ENCODE measurements at places on chromosomes 13 and 19.

DNA sequence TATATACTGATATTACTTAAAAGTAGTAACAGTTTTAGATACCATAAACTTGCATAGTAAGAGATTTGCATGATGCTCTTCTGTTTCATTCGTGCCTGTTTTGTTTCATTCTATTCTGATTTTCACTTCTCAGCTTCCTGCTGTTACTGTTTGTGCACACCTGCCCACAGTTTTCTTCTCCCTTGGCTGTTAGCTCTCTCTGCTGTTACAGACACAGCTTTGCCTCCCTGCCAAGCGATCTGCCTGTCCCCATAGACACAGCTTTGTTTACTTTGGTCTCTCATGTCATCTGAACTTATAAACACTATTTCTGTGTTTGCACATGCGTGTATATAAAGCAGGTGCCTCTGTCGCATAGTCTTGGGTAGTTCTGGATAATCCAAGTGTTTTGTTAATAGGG is 21.4 kb upstream of the UPF3A start:
- DNase-seq: no peak

- DNase-seq: peak; percentile 98
Measured at GRCh38 chr19:14006766-14007562, 844 bp upstream of the RFX1 start.

DNA sequence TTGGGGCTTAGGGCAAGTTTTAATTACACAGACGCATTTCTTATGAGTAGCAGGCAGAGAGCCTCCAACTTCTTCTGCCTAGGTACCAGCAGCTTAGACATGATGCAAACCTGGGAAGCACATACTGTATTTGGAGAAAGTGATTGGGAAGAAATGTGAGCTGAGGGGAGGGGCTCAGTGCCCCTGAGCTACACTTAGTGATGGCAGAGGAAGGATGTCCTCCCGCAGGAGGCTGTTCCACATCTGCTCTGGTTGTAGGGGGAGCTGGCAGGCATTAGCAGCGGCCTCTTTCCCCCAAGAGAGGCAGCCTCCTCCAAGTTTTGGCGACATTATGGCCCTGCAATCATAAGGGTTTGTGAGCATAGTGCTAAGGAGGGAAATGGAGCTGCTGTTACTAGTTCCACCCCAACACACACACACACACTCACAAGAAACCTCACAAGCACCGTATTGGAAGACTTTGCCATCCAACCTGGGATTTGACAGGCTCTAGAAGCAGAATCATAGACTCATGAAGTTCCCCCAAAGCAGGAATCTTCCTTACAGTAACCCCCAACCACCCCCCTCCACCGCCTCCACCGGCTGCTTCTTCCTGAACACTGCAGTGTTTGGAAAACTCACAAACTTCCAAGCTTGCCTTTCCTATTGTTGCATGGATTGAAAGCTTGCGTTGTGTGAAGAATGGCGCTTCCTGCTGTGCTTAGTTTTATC is 3.3 kb downstream of the ALOX5AP start:
- peak; percentile 37 for DNase-seq

DNA sequence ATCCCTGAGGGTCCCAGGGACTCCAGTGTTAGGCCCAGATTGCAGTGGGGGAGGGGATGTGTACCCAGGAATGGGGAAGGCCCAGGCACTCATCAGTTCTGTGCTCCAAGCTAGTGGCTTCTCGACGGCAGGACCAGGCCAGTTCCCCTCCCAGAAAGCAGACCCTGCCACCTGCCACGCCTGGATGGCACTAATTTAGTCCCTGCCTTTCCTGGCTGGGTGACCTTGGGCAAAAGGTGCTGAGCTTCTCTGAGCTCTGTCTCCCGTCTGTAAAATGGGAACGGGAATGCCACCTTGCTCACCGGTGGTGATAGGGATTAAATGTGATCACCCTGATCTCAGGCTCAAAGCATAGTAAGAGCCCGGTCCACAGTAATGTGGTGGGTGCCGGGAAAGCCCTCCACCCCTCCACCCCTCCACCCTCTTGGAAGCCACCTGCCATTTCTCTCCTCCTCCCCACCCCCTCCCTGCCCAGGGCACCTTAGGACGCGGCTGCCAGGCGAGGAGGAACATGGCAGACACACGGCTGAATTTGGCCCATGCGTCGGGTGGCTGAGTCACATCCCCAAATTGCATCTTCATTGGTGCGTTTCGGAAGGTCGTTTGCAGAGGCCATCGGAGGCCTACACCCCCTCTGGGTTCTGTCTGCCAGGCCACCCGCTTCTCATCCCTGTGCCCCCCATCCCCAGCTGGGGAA is 2.3 kb downstream of the KCNN1 start:
- no peak for DNase-seq

GRCh38 chr13:29434217-29434945 is 161.1 kb downstream of the SLC7A1 start:
- DNase-seq: no peak

- DNase-seq: no peak
Measured at GRCh38 chr19:40205760-40206159, 12.4 kb downstream of the TTC9B start.

DNA sequence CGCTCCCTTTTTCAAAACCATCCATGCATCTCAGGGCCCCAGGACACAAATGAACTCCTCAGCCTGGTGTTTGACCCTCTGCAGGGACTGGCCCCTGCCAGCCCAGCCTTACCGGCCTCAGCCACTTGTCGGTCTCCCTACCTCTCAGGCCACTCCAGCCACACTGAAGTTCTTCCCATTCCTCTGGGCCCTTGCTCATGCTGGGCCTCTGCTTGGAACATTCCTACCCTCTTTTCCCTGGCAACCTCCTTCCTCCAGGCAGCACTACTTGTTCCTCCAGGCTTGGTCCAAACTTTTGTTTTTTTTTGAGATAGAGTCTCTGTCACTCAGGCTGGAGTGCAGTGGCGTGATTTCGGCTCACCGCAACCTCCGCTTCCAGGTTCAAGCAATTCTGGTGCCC is 7.6 kb upstream of the EGLN2 start:
- DNase-seq: no peak

Measured in NCI-H82 (cell line).